ENCODE measurements at places on chromosomes 16 and 17. TPM values are rescaled to one million over a fixed set of nuclear protein-coding genes. Genes with fewer than 3 reads are reported as not detected.

Gene GLP2R
- not detected for total RNA-seq

Gene C17orf67
- 1.9 TPM for total RNA-seq

Gene NT5M
- total RNA-seq, result 8.7 TPM

Gene STX1B
- total RNA-seq, result 20.2 TPM

- no peaks in the 10 kb centered on the region for H3K27me3 ChIP-seq
- no peaks in the 10 kb centered on the region for H3K4me1 ChIP-seq
- no peak overlapping the region for H3K27ac ChIP-seq
- H3K36me3 ChIP-seq, result no peaks in the 10 kb centered on the region
- no peak for DNase-seq
These were observed 46.6 kb upstream of the DOC2B start for GRCh38 chr17:227946-228615.

DNA sequence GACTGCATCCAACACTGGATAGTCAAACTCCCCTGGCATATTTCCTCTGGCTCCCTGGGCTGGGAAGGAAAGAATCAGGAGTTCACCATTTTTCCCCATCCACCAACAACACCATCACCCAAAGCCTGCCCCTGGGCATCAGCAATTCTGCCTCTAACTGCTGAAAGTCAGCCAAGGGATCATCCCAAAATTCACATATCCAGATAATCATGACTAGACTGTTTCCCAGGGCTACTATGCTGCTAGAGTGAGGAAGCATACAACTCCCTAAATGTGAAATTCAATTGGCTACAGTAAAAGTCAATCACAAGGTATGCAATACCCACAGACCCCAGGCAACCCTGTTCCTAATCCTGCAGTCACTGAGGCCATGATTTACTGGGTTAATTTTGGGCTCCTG lies 230.6 kb downstream of the C16orf95 start:
- no peaks in the 10 kb centered on the region for H3K4me1 ChIP-seq
- H3K36me3 ChIP-seq, result no peaks in the 10 kb centered on the region
- H3K27ac ChIP-seq, result no peak overlapping the region
- DNase-seq, result no peak
- H3K27me3 ChIP-seq, result no peaks in the 10 kb centered on the region

DNA sequence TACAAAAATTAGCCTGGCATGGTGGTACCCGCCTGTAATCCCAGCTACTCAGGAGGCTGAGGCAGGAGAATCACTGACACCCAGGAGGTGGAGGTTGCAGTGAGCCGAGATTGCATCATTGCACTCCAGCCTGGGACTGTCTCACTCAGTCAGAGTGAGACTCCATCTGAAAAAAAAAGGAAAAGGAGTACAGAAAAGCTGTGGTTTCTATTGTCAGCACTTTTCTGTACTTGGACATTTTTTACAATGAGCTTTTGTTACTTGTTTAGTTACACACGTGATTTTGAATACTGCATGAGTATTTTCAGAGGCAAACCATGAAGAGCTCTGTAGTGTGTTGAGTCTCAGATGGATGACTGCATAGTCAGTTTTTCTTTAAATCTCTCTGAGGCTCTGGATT lies 26.3 kb downstream of the ZC3H18 start:
- DNase-seq, result no peak
- H3K27ac ChIP-seq, result no peak overlapping the region
- H3K36me3 ChIP-seq, result peaks cover 15% of the 10 kb centered on the region
- H3K27me3 ChIP-seq, result no peaks in the 10 kb centered on the region
- H3K4me3 ChIP-seq, result no peak overlapping the region

- no peak overlapping the region for H3K27ac ChIP-seq
- H3K4me1 ChIP-seq, result no peaks in the 10 kb centered on the region
- DNase-seq, result no peak
These were observed 24.8 kb downstream of the PDIA2 start for GRCh38 chr16:307691-308312.

- no peaks in the 10 kb centered on the region for H3K27me3 ChIP-seq
- peak; percentile 88 for DNase-seq
- H3K4me1 ChIP-seq, result peaks cover 24% of the 10 kb centered on the region
- peak overlapping the region; percentile 75 for H3K4me3 ChIP-seq
- peak overlapping the region; percentile 14 for H3K27ac ChIP-seq
- peaks cover 22% of the 10 kb centered on the region for H3K36me3 ChIP-seq
These were observed 2.3 kb upstream of the ACTG1 start for GRCh38 chr17:81514739-81515529.

DNA sequence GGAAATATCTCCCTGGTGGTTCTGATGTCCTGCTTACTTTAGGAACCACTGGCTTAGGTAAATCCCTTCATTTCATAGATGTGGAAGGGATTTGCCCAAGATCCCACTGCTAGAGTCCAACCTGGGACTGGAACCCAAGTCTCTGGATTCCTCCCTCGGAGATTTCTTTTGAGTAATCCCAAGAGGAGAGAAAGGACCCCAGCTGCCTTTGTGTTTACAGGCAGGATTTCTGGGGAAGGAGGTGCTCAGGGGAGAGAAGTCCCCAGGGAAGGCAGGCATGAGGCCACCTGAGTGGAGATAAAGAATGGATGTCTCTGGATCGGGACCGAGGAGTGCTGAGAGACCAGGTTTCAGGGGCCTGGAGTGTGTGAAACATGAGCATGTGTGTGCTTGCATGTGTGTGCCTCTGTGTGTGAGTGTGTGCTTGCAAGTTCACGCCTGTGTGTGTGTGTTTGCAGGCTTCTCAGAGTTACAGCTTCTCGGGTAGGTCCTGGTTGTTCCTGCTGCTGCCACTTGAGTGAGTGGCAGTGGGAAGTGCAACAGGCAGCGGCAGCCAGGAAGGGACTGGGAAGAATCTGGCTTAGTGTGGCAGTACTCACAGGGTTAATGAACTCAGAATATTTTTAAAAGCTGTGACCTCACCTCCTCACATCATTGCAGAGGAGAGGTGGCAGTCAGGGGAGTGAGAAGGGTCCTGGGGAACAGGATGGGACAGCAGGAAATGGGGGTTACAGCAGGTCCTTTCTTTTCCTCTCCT lies 2.2 kb downstream of the KCNH6 start:
- no peak overlapping the region for H3K27ac ChIP-seq
- H3K36me3 ChIP-seq, result no peaks in the 10 kb centered on the region
- H3K4me1 ChIP-seq, result peaks cover 5% of the 10 kb centered on the region
- peaks cover 10% of the 10 kb centered on the region for H3K27me3 ChIP-seq
- no peak for DNase-seq

DNA sequence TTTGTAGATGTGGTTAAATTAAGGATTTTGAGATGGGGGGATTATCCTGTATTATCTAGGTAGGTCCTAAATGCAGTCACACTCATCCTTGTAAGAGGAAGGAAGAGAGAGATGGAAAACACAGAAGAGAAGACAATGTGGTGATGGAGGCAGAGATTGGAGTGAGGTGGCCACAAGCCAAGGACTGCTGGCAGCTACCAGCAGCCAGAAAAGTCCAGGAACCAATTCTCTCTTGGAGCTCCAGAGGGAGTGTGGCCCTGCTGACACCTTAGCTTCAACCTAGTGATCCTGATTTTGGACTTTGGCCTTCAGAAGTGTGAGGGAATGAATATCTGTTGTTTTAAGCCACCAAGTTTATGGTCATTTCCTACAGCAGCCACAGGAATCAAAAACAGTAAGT lies 18.0 kb downstream of the MAPT start:
- H3K27me3 ChIP-seq, result no peaks in the 10 kb centered on the region
- peaks cover 3% of the 10 kb centered on the region for H3K4me1 ChIP-seq
- no peak overlapping the region for H3K4me3 ChIP-seq
- H3K27ac ChIP-seq, result no peak overlapping the region

GRCh38 chr16:87371261-87371866 lies 12.2 kb downstream of the FBXO31 start:
- H3K4me3 ChIP-seq, result no peak overlapping the region
- no peaks in the 10 kb centered on the region for H3K27me3 ChIP-seq
- no peaks in the 10 kb centered on the region for H3K36me3 ChIP-seq
- H3K4me1 ChIP-seq, result no peaks in the 10 kb centered on the region

DNA sequence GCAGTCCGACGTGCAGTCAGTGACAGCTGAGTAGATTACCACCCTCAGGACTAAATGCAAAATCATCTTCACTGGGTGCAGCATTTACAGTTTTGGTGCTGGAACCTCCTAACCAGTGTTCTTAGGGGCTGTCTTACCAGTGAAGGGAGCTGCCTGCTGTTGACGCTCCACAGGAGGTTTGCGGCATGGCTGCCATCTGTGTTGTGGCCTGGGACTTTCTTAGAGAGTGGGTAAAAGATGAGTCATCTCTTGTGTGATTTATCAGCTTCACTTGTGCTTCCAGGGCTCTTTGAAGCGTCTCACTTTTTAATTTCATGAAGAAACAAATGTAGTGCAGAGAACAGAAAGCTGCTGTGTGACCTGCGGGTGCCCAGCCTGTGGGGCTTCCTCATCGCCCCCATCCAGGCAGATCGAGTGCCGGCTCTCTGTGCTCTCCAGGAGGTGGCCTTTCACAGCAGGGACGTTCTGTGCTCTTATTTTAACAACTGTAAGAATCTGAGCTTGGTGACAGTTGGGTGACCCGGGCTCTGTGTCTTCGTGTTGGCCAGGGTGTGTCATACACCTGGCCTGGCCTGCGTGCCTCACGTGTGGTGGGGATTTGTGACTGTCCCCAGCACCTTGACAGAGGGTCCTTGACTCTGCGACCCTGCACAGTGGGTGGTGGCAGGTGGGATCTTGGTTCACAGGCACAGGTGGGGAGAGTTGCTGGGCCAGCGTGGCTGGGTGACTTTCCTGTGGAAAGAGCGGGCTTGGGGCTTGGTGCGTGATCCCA lies 24.3 kb upstream of the ZNF750 start:
- DNase-seq, result no peak
- no peaks in the 10 kb centered on the region for H3K4me1 ChIP-seq
- no peak overlapping the region for H3K4me3 ChIP-seq
- no peaks in the 10 kb centered on the region for H3K36me3 ChIP-seq
- H3K27ac ChIP-seq, result no peak overlapping the region
- H3K27me3 ChIP-seq, result no peaks in the 10 kb centered on the region

GRCh38 chr16:69566240-69566980 lies 644 bp downstream of the NFAT5 start:
- peak overlapping the region; percentile 79 for H3K27ac ChIP-seq
- H3K4me3 ChIP-seq, result peak overlapping the region; percentile 88
- DNase-seq, result peak; percentile 70
- H3K4me1 ChIP-seq, result no peaks in the 10 kb centered on the region
- H3K27me3 ChIP-seq, result no peaks in the 10 kb centered on the region
- H3K36me3 ChIP-seq, result no peaks in the 10 kb centered on the region

- peaks cover 17% of the 10 kb centered on the region for H3K4me1 ChIP-seq
- no peak for DNase-seq
- H3K36me3 ChIP-seq, result no peaks in the 10 kb centered on the region
- H3K4me3 ChIP-seq, result peak overlapping the region; percentile 30
These were observed 17.3 kb downstream of the SOCS3 start for GRCh38 chr17:78342449-78343186.

DNA sequence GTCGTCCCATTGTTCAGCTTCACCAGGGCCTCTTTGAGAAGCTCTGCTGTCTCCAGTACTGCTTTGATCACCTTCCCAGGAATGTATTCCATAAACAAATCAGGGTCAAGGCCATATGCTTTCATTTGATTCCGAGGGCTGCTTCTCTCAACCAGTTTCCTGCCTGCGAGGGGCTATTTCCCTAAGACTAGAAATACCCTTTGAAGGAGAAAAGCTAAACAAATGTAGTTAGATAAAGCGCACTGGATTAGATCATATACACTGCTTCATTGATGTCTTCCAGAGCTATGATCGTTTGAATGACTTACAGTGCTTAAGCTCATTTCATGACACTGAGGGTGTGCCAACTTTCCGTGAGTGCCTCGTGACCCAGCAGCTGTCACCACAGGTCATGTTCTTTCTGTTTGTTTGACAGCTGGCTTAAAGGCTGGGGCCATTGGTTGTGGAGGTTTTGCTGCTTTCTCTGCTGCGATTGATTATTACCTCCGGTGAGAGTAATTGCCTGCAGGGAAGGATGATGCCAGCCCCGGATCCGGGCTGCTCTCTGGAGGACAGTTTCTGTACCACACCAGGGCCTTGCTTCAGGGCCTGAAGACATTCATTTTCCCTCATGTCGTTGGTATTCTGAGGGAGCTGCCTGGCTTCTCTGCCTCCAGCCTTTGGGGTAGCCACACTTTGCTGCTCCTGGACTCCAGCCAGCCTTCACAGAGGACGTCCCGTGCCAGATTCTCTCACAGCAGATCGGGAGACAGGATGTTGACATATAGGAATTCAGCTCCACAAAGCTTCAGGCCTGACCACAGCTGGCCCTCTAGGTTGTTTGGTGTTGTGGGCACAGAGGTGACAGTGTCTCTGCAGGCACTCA lies 3.9 kb downstream of the TIMM22 start:
- no peak overlapping the region for H3K27ac ChIP-seq
- H3K4me1 ChIP-seq, result peaks cover 3% of the 10 kb centered on the region
- peaks cover 20% of the 10 kb centered on the region for H3K36me3 ChIP-seq
- DNase-seq, result no peak

GRCh38 chr17:72338304-72338703 lies 217.5 kb downstream of the SOX9 start:
- no peak for DNase-seq
- no peak overlapping the region for H3K27ac ChIP-seq
- no peaks in the 10 kb centered on the region for H3K36me3 ChIP-seq
- no peaks in the 10 kb centered on the region for H3K27me3 ChIP-seq

DNA sequence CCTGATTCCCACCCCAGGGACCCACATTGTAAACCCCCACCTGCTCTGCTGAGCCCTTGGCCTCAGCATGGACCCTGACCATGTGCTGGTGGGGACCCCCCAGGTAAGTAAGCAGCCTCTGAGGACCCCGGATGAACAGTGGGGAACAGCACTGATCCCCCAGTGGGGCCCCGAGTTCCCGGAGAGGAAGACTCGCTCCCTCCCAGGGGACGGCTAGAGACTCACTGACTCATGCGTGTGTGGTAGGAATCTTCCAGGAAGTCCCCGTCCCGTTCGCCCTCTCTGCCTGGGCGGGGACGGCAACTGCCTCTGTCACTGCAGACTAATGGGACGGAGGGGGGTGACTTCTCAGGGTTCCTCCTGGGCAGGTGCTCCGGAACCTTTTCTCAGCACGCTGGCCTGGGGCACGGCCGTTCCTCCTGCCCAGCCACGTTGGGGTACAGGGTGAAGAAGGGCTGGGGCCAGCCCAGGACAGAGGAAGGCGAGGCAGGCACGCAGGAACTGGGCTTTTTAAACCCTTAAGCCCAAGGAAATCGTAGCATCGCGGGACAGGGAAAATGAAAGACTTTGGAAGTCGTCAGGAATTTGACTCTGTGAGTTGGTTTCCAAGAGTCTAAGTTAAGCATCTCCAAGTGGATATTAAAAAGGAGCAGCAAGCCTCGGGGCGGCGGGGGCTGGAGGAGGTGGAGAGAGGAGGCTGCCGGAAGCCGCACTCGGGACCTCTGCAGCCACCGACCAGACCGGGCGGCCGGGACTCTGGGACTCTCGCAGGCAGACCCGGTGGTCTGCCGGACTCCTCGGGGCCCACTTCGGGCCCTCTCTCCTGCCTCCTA lies 178.7 kb downstream of the SEC14L1 start:
- no peaks in the 10 kb centered on the region for H3K27me3 ChIP-seq
- H3K27ac ChIP-seq, result no peak overlapping the region
- H3K4me3 ChIP-seq, result no peak overlapping the region
- no peak for DNase-seq
- no peaks in the 10 kb centered on the region for H3K36me3 ChIP-seq

- no peak for DNase-seq
- peaks cover 9% of the 10 kb centered on the region for H3K36me3 ChIP-seq
These were observed 6.7 kb downstream of the GIT1 start for GRCh38 chr17:29582772-29583171.
